ENCODE measurements at places on chromosomes 13 and 19.

GRCh38 chr19:54558339-54558738, 15.3 kb upstream of the LILRA2 start:
- DNase-seq, result no peak

- no peak for DNase-seq
Measured at GRCh38 chr13:80504453-80504852, 163.5 kb upstream of the SPRY2 start.

GRCh38 chr19:3188627-3189596, 3.2 kb downstream of the NCLN start:
- no peak for DNase-seq

DNA sequence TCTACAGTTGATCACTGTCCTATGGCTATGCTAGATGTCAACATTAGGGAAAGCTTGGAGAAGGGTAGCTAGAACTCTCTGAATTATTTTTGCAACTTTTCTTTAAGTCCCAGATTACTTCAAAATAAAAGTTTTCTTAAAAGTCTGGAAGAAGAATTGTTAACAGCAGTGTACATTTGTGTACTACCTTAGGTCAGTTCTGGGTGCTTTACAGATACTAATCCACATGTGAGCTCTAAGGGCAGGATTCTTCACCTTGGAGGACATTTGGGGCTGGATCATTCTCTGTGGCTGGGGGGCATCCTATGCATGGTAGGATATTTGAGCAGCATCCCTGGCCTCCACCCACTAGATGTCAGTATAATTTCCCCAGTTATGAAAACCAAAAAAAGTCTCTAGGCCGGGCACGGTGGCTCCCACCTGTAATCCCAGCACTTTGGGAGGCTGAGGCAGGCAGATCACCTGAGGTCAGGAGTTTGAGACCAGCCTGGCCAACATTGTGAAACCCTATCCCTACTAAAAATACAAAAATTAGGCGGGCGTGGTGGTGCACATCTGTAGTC, 2.8 kb downstream of the BRME1 start:
- no peak for DNase-seq

DNA sequence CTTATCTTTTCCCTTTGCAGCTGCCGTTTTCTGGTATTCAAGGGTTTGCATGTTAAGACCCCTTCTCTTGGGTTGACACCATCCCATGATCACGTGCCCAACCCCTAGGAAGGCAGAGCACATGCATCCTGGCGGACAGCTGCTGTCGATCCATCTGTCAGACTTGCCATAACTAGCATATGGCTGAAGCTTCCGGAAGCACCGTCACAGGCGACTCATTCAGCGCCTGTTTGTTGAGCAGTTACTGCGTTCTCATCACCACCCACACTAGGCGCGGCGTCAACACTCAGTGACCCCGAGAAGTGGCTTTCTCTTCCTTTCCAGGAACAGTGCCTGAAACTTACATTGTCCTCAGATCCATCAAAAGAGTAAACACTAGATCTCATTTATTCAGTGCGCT, 93.6 kb downstream of the SOX1 start:
- no peak for DNase-seq

DNA sequence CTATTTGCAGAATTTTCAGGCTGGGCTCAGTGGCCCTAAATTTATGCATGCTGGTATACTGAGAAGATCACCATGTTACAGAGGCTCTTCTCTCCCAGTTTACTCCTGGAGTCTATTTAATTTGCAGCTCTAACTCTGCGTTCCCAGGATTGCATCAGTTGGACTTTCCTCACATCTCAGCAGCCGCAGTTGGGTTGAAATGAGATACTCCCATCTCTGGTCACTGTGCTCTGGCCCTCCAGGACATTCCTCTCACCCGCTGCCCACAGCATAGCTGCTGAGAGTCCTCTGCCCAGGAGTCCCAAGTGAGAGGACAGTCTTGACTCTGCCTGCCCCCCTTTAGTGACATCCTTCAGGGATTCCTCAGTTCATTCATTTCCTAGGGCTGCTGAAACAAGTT, 150.9 kb downstream of the LACC1 start:
- DNase-seq, result no peak

GRCh38 chr13:97028441-97029299, 34.4 kb upstream of the OXGR1 start:
- no peak for DNase-seq

DNA sequence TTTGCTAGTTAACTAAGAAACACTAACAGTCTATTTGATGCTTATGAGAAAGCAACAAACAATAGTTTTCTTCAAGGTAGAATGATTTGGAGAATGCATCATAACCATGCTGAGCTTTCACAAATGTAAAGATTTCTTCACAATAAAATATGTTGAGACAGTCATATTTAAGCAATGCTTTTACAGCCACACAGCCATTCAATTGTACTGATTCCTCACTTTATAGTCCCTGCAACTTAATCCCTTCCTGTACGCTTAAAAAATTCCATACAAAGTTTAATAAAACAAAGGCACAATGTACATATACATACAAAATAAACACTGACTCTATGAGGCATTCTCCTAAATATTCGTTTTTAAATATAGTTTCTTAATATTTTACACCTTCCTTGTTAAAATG, 4.7 kb upstream of the ACOD1 start:
- no peak for DNase-seq
